Dermis microvascular lymphatic vessel endothelial cell (primary cell): ENCODE measurements at places on chromosomes 11 and 22. TPM values are rescaled to one million over a fixed set of nuclear protein-coding genes. Genes with fewer than 3 reads are reported as not detected.

The CD6 gene
- 0.13 TPM in 1 of 2 replicates, not detected in the other for total RNA-seq

The ANKK1 gene
- not detected in 2 replicates for total RNA-seq

The SMIM35 gene
- not detected in 2 replicates for total RNA-seq

The KIRREL3 gene
- total RNA-seq, result under 0.01 TPM in 1 of 2 replicates, not detected in the other

The C1QTNF4 gene
- total RNA-seq, result 0.13 TPM in 1 of 2 replicates, not detected in the other

The DERL3 gene
- total RNA-seq, result 0.76 and 1.2 TPM in 2 replicates

The LRRC32 gene
- total RNA-seq, result 20.9 and 62.3 TPM in 2 replicates

The CRYAB gene
- total RNA-seq, result 0.13 TPM in 2 replicates

The CHST1 gene
- total RNA-seq, result 5.4 TPM in 2 replicates

The EHD1 gene
- 30.3 and 39.2 TPM in 2 replicates for total RNA-seq

The SLC22A6 gene
- not detected in 2 replicates for total RNA-seq

The SLC6A5 gene
- not detected in 2 replicates for total RNA-seq
